ENCODE measurements at places on chromosomes 6 and 20. TPM values are rescaled to one million over a fixed set of nuclear protein-coding genes. Genes with fewer than 3 reads are reported as not detected.

GRCh38 chr20:54525916-54526590 lies 50.7 kb downstream of the DOK5 start:
- DNase-seq, result no peak

DNA sequence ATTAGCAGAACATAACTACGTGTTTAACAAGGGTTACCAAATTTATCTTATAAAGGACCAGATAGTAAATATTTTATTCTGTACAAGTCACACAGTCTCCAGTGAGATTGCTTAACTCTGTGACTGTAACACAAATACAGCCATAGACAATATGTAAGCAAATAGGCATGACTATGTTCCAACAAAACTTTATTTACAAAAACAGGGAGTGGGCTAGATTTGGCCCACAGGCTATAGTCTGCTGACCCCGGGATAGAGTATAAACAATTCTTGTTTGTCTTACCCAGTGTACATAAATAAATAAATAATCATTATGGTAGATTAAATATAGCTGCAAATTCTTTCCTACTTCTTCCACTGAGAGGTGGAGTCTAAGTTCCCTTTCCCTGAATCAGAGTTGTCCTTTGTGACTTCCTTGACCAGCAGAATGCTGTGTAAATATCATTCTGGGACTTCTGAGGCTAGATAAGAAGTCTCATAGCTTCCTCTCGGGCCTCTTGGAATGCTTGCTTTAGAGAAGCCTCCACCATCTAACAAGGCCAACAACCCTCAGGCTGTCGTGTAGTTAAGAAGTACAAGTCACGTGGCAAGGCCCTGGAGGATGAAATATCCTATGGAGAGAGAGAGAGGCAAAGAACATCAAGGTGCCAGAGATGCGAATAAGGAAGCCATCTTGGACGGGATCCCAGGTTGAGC lies 59.1 kb upstream of the TMEM244 start:
- DNase-seq, result peak; percentile 28

The TAAR8 gene
- total RNA-seq, result not detected

The NKAIN4 gene
- total RNA-seq, result not detected

The CLPSL1 gene
- total RNA-seq, result not detected

The PNPLA1 gene
- 0.38 TPM for total RNA-seq

The HMGN4 gene
- 26.3 TPM for total RNA-seq

The ENPP3 gene
- total RNA-seq, result not detected

The BAG2 gene
- 6.5 TPM for total RNA-seq
